ENCODE measurements at places on chromosomes 12 and 14. TPM values are rescaled to one million over a fixed set of nuclear protein-coding genes. Genes with fewer than 3 reads are reported as not detected.
A peak's percentile ranks its signal among the peaks of the same experiment; 100 is the strongest.

Gene FAM186B
- not detected for total RNA-seq

Gene DHRS2
- 0.31 TPM for total RNA-seq

Gene RPL36AL
- total RNA-seq: 63.3 TPM

Gene ZNF385A
- total RNA-seq: 1.1 TPM

Gene HOTAIR
- not detected for total RNA-seq

GRCh38 chr14:51095854-51096823 is 1.2 kb upstream of the TRIM9 start:
- peak; percentile 70 for DNase-seq

- no peak for DNase-seq
Measured at GRCh38 chr14:86124328-86124727, 594.4 kb downstream of the FLRT2 start.

DNA sequence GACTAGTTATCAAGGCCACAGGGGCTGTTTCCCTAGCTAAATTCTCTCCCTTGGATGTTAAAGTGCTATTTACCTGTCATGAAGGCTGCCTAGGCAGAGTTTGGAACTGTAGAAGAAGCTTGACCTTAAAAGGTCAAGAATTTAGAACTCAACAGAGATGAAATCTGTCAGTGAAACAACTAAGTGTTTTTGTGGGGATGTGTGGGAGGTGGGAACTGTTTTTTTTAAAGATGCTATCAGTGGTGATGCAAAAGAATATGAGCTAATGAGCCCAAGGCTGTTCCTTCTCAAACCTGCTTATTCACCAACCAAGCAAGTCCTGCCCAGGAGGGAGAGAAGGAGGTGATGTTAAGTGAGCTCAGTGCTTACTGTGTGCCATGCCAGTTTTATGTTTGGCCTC is 40.8 kb upstream of the POC1B start:
- DNase-seq: no peak

GRCh38 chr14:53537422-53538315 is 384.5 kb upstream of the DDHD1 start:
- no peak for DNase-seq

GRCh38 chr12:14873440-14874185 is 12.0 kb downstream of the MGP start:
- no peak for DNase-seq

DNA sequence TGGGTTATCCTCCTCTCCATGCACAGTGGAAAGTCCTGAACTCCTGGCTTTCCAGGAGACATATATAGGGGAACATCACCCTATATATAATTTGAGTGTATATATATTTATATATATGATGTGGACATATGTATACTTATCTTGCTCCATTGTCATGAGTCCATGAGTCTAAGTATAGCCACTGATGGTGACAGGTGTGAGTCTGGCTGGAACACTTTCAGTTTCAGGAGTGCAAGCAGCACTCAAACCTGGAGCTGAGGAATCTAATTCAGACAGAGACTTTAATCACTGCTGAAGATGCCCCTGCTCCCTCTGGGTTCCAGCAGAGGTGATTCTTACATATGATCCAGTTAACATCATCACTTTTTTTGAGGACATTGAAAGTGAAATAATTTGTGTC is 4.4 kb downstream of the SSTR1 start:
- DNase-seq: no peak

GRCh38 chr12:2247596-2247995 is 194.8 kb downstream of the CACNA1C start:
- no peak for DNase-seq

- DNase-seq: no peak
Measured at GRCh38 chr14:33972583-33973081, 21.8 kb upstream of the EGLN3 start.

Data from occipital lobe (tissue), 3 donors.